ENCODE measurements at places on chromosomes 7 and 10. TPM values are rescaled to one million over a fixed set of nuclear protein-coding genes. Genes with fewer than 3 reads are reported as not detected.

Gene COL13A1
- total RNA-seq = not detected

Gene CACNB2
- not detected for total RNA-seq

Gene TWIST1
- total RNA-seq = not detected

Gene OR6B1
- total RNA-seq = not detected

Gene GRID1
- not detected for total RNA-seq

Gene TMEM176B
- total RNA-seq = not detected

Gene ZNF853
- total RNA-seq = 0.78 TPM

Gene SKIDA1
- 0.11 TPM for total RNA-seq

Gene OR9A2
- total RNA-seq = not detected

Gene MRC1
- not detected for total RNA-seq

Measured in activated CD8-positive, alpha-beta T cell treated with anti-CD3 and anti-CD28 coated beads, Interleukin-2, amount 10 ng/mL, durations not matched to agents 7 days and 5 days (primary cell).